ENCODE measurements at places on chromosomes 11 and 22.
A peak's percentile ranks its signal among the peaks of the same experiment; 100 is the strongest.

DNA sequence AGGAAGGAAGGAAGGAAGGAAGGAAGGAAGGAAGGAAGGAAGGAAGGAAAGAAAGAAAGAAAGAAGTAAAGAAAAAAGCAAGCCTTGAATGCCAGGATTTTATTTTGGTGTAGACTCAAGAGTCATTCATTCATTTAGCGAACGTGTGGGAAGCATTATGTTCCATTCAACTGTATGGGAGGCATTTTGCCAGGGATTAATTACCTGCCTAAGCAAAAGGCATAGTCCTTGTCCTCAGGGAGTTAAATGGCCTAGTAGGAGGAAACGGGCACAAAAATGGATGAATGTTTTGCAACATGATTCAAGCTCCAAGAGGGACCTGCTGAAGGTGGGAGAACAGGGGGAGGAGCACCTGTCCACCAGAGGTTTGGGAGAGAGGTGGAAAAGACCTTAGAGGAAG is 16.2 kb upstream of the ZNRF3 start:
- DNase-seq, result no peak

GRCh38 chr11:102386136-102386734 is 39.2 kb downstream of the BIRC2 start:
- DNase-seq, result no peak

- no peak for DNase-seq
Observed at GRCh38 chr11:111514216-111515031, at the start of gene HOATZ. Gene HOATZ, plus strand, starts transcription at chr11:111514778. Its CDS starts 7 bp downstream, at chr11:111514785.

- DNase-seq, result no peak
Observed at GRCh38 chr11:47911149-47911548, 63.0 kb upstream of the NUP160 start.

DNA sequence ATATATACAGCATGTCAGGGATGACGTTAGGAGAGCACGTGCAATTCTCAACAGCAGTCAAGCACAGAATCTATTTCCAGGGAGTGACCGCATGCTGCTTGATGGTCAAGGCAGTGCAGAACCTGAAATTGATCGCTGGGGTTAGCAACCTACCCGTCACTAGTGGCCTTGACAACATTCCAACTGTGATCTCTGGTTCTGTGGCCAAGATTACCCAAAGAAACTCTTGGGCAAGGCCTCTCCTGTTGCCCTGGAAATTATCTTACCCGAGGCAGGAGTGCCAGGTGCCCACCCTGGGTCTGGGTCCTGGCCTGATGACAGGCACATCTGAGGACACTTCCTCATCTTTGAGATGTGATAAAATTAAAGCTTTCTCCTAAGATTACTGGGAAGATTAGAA is 2.2 kb downstream of the TM7SF2 start:
- DNase-seq, result no peak

- DNase-seq, result no peak
Observed at GRCh38 chr11:123304828-123305466, 109.9 kb upstream of the CLMP start.

GRCh38 chr11:12090061-12090591 is 20.3 kb upstream of the MICAL2 start:
- DNase-seq, result peak; percentile 61

DNA sequence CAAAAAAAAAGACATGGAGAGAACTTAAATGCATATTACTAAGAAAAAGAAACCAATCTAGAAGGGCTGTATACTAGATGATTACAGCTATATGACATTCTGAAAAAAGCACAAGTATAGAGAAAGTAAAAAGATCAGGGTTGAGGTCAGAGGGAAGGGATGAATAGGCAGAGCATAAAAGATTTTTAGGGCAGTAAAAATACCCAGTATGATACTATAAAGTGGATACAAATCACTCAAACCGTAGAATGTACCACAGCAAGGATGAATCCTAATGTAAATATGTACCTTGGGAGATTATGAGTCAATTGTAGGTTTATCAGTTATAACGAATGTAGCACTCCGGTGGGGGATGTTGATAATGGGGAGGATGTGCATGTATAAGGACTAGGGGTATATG is 29.4 kb upstream of the SMCO4 start:
- no peak for DNase-seq

GRCh38 chr22:22951035-22951434 is 63.4 kb downstream of the IGLL5 start:
- no peak for DNase-seq

DNA sequence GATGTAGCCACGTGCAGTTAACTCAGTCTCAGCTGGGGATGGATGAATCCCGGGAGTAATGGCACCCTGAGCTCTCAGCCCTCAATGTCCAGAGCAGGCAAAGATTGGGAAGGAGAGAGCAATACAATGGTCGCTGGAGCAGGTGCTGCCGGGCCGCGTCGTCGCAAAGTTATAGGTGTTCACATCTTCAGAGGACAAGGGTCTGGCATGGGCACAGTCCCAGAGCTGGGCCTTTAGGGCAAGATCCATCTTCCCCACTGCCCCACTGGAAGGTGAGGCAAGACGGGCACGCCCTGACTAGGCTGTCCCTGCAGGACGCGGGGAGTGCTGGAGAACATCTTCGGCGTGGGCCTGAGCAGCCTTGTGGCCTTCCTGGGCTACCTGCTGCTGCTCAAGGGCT is 7.6 kb downstream of the PCNX3 start:
- DNase-seq, result no peak

DNA sequence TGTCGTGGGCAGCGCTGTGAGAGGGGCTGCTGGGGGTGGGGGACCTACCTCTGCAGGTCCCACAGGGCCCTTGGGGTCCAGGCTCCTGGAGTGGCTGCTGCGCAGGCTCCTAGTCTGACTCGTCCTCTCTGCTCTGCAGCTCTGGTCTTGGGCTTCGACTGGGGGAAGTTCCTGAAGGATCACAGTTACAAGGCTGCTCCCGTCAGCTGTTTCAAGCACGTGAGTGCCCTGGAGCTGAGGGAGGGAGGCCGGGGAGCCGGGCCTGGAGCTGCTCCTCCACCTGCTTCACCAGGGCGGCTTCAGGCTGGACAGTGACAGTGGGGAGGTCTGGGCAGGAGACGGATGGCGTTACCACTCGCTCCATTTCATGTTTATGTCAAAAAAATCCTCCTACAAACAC is 11.9 kb downstream of the L3MBTL2 start:
- DNase-seq, result no peak

- no peak for DNase-seq
Observed at GRCh38 chr22:44620129-44620840, 81.7 kb upstream of the PRR5 start.

GRCh38 chr11:61198361-61198760 is 5.0 kb upstream of the PGA3 start:
- no peak for DNase-seq

GRCh38 chr11:29334776-29335130 is 682.1 kb downstream of the KCNA4 start:
- DNase-seq, result no peak

GRCh38 chr22:39501644-39502108 is 414 bp upstream of the MIEF1 start:
- DNase-seq, result no peak

GRCh38 chr22:18028817-18029527 is 4.6 kb upstream of the MICAL3 start:
- peak; percentile 20 for DNase-seq

- no peak for DNase-seq
Observed at GRCh38 chr11:35771722-35772121, 109.1 kb downstream of the TRIM44 start.

GRCh38 chr11:34052036-34052607 is 591 bp downstream of the CAPRIN1 start:
- DNase-seq, result peak; percentile 85

DNA sequence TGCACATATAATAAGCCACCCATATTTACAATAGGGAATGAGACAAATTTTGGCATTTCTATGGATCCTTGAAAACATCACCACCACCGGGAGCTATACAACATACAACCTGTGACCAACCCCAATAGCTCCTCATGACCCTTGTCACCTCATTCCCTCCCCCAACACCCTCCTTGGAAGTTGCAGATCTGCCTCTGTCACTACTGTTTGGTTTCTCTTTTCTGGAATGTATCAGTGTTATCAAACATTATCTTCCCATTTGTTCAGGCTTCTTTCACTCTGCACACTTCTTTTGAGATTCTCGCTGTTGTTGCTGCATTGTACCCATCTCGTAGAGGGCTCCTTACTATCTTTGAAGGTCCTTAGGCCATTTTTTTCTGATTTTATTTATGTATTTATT is 75.6 kb downstream of the ZNF280B start:
- DNase-seq, result no peak

DNA sequence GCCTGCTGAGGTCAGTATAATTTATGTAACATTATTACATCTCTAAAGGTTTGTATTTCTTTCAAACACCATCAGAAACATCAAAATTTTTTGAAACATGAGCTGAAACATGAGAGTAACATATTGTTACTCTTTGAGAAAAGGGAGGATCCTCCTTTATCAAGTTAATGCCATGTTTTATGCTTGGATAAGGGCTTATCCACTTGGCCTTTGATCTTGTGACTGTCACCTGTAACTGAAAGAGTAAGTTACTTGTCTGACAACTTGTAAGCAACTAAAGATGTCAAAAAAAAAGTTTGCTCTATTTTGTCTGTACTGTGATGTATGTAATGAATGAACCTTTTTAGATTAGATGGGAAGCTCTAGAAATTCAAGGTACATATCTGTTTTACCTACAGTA is 59.6 kb downstream of the FAR1 start:
- no peak for DNase-seq

GRCh38 chr11:117384045-117384444 is 56.4 kb downstream of the CEP164 start:
- no peak for DNase-seq

DNA sequence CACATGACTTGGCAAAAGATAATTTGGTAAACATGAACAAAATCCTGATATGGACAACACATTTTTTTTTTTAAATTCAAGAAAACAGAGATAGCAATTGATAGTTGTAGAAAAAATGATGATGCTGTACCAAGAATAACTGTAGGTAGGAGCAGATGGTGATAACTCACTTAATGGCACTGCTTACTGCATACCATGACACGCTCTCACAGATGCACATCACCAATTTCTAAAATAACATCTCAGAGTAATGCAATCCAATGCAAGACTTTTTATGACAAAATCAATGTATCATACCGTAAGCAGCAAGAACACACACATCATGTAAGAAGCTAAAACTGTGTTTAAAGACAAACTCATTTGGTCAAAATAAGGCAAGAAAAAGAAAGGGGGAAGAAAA is 96.2 kb downstream of the LARGE2 start:
- no peak for DNase-seq

DNA sequence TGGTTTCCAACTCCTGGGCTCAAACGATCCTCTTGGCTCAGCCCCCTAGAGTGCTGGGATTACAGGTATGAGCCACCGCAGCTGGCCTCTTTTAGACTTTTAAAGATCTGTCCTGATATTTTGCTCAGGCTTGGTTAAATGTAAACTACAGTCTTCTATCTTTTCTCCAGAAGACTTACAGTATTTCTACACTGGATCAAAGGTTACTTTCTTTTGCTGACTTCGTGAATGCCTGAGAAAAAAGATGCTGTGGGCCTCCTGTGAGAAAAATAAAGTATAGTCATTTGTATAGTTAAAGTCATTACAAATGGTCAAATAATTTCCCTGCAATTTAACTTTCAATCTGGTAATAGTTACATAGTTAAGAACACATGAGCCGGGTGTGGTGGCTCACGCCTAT is 19.6 kb downstream of the DEPDC5 start:
- DNase-seq, result no peak

DNA sequence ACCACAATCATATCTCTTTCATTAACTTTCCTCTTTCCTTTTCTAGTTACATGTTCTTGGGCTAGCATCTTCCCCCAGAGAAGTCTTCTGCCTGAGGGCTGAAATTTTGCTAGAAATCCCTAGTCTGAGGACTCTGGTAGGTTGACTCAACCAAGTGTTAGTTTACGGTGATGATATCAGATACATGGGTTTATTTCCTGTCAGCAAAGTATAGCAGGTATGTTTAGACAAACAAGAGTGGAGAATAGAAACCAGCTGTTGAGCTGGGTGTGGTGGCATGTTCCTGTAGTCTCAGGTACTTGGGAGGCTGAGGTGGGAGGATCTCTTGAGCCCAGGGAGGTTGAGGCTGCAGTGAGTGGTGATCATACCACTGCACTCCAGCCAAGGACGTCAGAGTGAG is 11.2 kb downstream of the FOLR1 start:
- no peak for DNase-seq

- DNase-seq, result no peak
Observed at GRCh38 chr11:47848700-47849155, 578 bp upstream of the NUP160 start.

- no peak for DNase-seq
Observed at GRCh38 chr11:65992056-65992455, 9.9 kb downstream of the EIF1AD start.

DNA sequence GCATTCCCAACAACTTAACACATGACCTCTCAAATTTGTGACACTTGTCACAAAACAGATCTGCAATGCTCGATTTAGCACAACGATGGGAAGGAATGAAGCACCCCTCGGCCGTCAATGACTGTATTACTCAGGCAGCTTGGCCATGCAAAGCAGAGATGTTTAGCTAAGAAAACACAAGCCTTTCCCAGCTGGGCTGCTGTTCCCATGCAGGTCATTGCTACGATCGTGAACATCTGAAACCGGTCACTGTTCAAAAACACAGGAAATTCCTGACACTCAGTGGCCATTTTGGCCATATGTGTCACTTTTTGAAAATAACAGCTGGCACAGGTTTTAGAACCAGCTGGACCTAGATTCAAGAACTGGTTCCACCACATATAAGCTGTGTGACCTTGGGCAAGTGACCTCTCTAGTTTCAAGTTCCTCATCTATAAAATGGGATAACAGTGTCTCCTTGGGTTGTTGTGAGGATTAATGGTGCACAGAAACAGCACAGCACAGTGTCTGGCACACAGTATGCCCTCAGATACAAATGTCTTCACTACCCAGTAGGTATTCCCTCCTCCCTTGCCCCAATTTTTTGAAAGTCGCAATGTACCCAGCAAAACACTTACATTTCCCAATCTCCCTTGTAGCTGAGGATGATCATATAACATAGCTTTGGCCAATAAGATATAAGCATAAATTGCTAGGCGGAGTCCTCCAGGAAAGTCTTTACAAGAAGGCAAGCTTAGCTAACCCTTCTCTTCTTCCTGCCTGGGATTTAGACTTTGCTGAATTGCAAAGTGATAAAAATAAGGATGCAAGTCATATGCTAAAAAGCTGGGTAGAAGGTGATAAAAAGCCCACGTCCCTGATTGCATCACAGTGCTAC is 93.1 kb downstream of the C11orf58 start:
- DNase-seq, result no peak

GRCh38 chr22:47165338-47166032 is 403.0 kb downstream of the TBC1D22A start:
- DNase-seq, result peak; percentile 3

Measured in tibial artery (tissue), 4 donors.